Vagina (tissue), 2 donors: ENCODE measurements at places on chromosomes 3 and 15.

DNA sequence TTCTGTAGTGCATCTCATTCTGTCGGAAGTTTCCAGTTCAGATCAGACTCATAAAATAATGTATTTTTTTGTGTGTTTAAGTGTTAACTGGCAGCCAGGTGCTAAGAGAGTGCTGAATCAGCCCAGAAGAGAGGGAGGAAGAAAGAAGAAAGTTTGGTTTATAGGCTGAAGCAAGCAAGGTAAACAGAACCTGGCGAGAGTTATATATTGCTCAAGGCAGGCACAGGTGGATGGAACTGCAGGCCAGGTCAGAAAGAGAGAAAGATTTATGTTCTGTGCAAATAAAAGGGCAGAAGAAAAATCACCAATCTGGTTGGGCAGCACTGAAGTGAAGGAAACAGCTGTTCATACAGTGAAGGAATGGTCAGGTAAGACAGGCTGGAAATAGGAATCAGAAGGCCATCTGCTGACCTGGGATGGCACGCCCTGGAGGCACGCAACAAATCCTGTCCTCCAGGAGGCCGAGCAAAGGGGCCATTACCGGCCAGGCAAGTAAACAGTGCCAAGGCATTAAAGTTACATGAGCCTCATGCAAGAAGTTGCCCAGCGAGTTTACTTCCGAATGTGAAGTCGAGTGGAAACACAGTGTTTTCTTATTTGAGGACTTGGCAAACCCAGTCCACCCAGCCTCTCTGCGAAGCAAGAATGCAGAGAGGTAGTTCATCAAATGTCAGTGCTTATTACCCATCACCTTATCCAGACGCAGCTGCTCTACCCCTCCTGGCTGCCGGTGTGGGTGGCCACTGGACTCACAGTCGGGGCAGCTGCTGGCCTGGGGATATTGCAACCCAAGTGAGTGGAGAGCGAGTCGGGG is 309.8 kb downstream of the VPS13C start:
- no peak for DNase-seq

GRCh38 chr3:59191651-59192050 is 141.8 kb upstream of the CFAP20DC start:
- no peak for DNase-seq

DNA sequence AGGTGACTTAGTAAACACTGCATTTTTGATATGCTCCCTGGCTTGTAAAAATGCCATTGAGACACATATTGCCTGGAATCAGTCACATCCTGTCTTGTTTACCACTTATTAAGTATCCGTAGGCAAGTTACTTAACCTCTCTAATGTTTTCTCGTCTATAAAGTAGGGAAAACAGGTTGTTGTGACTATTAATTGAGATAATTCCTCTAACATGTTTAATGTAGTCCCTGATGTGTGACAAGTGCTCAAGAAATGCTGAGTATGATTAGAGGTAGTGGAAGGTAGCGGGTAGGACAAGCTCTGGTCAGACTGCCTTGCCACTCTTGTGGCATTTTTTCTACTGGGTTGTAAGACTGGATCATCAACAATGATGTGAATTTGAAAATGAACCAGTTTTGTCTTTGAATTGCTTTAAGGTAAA is 54.1 kb downstream of the NFKBIZ start:
- DNase-seq: no peak

GRCh38 chr3:8567784-8568575 is 66.4 kb downstream of the LMCD1 start:
- no peak for DNase-seq

- DNase-seq: no peak
Measured at GRCh38 chr3:113769551-113769950, 22.7 kb downstream of the ATP6V1A start.

DNA sequence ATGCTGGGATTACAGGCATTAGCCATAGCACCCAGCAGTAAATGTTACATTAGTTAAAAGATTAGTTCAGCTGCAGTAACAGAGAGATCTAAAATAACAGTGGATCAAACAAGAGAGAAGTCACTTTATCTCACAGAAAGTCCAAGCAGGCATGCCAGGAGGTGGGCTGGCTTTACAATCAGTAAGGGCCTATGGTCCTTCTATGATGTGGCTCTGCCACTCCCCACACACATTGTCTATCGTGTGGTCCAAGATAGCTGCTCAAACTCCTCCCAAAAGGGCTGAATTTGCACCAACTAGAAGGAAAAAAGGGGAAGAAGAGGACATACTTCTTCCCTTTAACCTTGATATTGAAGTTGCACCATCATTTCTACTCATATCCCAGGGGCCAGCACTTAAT is 4.6 kb upstream of the RUVBL1 start:
- DNase-seq: no peak

DNA sequence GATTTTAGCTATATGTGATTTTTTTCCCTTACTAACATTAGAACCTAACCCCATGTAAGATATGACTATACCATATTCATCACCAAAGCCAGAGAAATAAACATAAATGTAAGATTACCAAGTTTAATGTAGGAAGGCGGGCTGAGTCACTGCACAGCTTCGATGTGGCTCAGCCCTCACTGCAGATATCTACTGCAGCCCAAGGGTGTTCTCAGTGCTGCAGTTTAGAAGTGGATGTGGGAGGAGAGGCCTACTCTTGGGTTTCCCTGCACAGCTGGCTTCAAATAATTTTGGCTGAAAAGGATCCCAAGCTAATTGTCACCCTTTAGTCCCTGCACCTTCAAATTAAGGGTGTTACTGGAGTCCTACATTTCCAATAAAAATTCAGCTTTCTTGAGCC is 9.3 kb downstream of the ARPP19 start:
- no peak for DNase-seq

DNA sequence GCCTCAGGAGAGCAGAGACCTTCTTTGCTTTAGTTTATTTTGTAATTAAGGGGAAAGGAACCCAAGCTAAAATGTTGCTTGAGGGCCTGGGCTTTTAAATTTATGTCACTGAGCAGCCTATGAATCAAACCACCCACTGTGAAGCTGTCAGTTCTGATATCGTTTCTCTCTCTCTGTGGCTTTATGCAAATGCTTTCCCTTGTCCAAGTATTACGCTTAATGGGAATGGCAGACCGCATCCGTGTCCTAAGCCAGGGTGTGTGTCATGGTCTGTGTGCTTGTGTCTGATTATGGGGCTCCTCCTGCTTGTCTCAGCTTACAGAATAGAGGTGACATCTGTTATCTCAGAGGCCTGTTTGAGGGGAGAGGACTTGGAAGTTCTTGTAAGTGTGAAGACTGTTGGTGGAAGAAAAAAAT is 82.4 kb downstream of the EBLN2 start:
- no peak for DNase-seq

GRCh38 chr15:27936164-27936563 is 163.0 kb downstream of the OCA2 start:
- no peak for DNase-seq

- peak; percentile 77 for DNase-seq
Measured at GRCh38 chr3:58670506-58671135, 4.0 kb upstream of the FAM3D start.

DNA sequence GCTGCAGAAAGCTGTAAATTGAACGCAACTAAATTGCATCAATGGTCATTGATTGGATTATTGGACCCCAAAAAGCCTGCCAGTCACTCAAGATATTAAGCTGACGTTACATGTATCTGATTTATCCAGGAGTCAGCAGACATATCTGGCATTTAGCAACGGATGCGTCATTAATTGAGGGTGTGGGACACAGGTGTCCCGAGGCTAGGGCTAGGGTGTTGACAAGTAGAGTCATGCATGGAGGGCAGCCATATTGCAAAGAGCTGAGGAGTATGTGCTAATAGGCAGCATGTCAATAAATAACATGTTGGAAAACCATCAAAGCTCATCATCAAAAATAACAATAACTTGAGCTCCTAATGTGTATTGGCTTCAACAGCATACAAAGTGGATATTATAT is 234.5 kb upstream of the GOLGA6L4 start:
- DNase-seq: no peak

GRCh38 chr3:55647063-55647462 is 160.0 kb upstream of the WNT5A start:
- DNase-seq: no peak

- DNase-seq: no peak
Measured at GRCh38 chr15:57824186-57824585, 117.7 kb downstream of the POLR2M start.

DNA sequence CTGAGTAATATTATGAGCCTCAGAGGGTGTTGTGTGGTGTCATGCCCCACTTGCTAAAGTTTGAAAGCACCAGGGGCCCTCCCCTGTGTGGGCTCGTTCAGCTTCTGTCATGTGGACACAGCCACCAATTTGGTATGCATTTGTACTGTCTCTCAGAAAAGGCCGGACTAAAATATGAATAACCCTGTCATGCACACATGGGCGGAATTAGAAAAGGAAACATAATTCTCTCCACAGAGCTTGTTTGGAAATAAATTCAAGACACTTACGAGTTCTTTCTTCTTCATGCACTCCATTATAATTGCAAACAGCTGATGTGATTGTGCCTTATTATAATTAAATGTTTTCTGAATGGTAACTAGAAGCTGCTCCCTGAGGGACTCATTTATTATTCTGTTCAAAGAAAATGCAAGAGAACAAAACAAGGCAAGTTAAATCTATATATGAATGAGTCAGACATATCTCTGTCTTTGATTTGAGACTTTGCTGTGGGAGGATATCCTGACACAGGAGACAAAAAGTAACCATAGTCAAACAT is 39.1 kb downstream of the TRPM1 start:
- no peak for DNase-seq

GRCh38 chr15:74032606-74033561 is 38.4 kb downstream of the PML start:
- no peak for DNase-seq

DNA sequence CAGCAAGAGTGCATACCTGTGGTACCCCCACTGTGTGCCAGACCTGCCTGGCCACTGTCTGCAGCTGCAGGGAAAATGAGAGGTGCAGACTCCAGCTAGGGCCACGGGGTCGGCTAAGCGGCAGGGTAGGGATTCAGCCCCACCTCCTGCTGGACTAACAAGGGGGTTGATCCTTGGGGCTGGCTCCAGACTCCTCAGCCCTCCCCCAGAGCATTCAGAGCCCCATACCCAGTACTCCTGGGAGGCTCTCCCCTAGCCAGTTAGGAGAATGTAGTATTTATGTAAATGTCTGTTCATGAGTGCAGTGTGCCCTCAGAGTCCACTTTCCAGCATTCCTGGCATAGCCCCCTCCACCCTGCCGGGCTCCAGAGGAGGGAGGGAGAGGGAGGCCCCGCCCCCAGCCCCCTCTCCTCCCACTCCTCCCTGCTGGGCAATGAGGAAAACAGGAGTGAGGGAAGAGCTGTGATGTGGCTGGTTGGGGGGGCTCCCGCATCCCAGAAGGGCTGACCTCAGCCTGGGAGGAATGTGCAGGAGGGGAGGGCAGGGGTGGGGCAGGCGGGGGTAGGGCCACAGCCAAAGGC is 4.5 kb upstream of the SEMA3B start:
- no peak for DNase-seq

GRCh38 chr15:51801391-51801835 is 28.0 kb upstream of the TMOD3 start:
- DNase-seq: no peak

- no peak for DNase-seq
Measured at GRCh38 chr3:49661281-49661680, 12.9 kb upstream of the APEH start.

DNA sequence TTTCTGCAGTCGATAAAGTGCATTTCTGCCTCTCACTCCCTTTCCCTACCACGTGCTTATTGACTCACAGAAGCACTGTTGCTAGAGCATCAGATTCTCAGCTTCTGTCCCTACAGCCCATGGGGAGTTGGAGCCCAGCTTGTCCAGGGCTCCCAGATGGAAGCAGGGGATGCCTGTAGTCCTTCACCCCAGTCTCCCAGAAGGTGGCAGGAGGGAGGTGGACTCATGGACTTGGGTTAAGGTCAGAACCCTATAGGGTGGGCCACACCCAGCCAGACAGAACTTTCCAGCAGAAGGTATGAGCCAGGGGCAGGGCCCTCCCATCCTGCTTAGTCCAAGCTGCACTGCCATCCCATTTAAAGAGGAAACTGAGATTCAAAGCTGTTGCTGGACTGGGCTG is 33.1 kb upstream of the SEMA3F start:
- no peak for DNase-seq

GRCh38 chr3:49831341-49831740 is 17.6 kb upstream of the UBA7 start:
- no peak for DNase-seq

DNA sequence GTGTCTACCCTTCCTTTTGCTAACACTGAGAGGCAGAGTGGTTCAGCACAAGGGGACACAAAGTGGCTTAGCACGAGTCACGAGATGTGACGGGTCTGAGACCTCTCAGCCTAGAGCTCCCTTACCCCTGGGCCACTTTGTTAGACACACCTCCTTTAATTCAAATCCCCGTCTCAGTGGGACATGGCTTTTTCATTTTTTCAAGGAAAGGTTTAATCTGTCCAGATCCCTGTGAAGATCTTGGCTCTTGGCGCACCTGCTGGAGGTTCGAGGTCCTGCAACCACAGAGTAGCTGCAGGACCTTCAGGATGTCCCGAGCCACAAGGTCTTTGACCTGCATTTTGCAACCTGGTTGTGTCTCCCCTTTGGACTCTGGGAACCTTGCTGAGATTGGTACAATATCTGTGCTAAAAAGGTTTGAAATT is 52.0 kb downstream of the LPP start:
- no peak for DNase-seq

DNA sequence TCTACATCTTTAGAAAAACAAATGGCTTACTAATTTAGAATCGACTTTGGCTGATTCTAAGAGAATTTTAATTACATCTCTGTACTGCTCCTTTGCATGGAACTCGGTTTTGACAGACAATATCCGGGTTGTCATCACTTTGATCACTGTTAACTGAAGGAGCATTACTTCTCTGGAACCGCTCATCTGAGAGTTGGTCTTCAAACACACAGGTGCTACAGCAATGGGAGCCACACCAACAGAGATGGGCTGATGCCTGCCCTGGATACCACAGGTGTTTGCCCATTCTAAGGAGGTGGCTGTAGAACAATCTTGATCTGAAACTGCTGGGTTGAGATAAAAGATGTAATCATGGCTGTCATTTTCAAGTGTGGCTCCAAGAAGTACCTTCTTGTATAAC is 21.6 kb downstream of the LINS1 start:
- no peak for DNase-seq

DNA sequence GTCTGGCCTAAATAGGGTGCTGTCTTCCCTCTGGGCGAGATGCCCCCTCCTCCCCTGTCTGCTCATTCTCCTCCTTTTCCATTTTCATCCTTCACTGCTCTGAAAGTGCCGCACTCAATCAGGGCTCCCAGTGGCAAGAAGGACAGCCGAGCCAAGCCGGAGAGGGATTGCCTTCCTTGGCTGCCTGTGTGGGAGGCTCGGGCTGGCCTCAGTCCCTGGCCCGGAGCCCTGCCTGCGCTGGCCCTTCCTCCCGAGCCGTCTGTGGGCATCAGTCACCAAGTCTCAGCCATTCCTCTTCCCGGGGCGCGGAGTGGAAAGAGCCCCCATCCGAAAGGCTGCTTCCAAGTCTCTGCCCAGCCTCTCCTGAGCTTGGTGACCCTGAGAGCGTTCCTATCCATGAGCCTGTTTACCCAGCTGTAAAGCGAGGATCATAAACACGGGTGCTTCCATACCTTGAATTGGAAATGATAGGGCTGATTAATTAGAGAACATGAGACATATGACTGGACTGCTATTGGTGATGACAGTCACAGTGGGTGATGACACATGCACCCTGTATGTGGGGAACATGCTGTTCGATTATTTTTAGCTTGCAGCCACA is 59.1 kb upstream of the TLE3 start:
- no peak for DNase-seq

- no peak for DNase-seq
Measured at GRCh38 chr15:82263350-82263749, 732 bp downstream of the SAXO2 start.

- DNase-seq: no peak
Measured at GRCh38 chr3:146469150-146470017, at the start of gene PLSCR2. PLSCR2 (minus strand) TSS chr3:146469561; CDS start chr3:146459904, 9,657 bp downstream.

- DNase-seq: no peak
Measured at GRCh38 chr15:22866079-22866478, 27.6 kb downstream of the NIPA2 start.
